Effector memory CD8-positive, alpha-beta T cell (primary cell): ENCODE measurements at places on chromosomes 3 and 15.

- DNase-seq, result peak; percentile 27
Measured at GRCh38 chr3:30319713-30320112, 286.7 kb upstream of the TGFBR2 start.

- DNase-seq, result no peak
Measured at GRCh38 chr3:111890051-111890580, 31.1 kb downstream of the PHLDB2 start.

GRCh38 chr3:187186801-187187421 lies 10.4 kb upstream of the RTP1 start:
- DNase-seq, result no peak

GRCh38 chr15:87045746-87046145 lies 966.1 kb downstream of the AGBL1 start:
- no peak for DNase-seq

- DNase-seq, result no peak
Measured at GRCh38 chr3:70849911-70850699, 537.7 kb upstream of the MDFIC2 start.

GRCh38 chr3:182242489-182242942 lies 530.8 kb downstream of the SOX2 start:
- DNase-seq, result no peak

DNA sequence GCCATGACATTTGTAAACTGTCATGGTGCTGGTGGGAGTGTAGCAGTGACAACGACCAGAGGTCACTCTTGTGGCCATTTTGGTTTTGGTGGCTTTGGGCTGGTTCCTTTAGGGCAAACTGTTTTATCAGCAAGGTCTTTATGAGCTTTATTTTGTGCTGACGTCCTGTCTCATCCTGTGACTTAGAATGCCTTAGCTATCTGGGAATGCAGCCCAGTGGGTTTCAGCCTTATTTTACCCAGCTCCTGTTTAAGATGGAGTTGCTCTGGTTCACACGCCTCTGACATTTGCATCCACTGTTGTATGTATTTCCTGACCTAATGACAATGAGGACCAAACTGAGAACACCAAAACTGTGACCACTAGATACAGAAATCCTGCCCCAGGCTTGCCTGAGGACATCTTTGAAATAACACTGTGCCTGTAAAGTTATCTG lies 37.6 kb downstream of the RAB8B start:
- no peak for DNase-seq

- DNase-seq, result no peak
Measured at GRCh38 chr15:43255376-43255775, 11.4 kb downstream of the TGM5 start.

DNA sequence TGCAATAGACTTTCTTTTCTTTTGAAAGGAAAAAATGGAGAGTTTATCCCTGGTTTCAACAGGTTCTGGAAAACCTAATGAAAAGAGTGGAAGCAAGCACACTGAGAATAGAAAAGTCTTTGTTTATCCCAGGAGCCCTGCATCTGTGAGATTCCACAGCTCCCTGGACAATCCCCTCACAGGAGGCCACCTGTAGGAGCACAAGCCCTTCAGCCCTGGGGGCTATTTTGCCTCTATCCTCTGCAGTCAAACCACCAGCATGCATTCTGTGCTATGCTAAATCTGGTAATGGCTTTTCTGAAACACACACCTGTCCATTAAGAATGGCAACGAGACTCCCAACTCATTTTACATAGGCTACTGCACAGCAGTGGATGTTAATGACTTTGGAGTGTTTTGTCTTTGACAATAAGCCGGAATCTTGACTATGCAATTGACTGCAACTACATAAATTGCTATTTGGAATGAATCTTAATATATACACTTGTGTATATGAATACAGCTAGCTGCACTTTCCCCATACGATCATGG lies 369.4 kb downstream of the NR2F2 start:
- DNase-seq, result no peak

DNA sequence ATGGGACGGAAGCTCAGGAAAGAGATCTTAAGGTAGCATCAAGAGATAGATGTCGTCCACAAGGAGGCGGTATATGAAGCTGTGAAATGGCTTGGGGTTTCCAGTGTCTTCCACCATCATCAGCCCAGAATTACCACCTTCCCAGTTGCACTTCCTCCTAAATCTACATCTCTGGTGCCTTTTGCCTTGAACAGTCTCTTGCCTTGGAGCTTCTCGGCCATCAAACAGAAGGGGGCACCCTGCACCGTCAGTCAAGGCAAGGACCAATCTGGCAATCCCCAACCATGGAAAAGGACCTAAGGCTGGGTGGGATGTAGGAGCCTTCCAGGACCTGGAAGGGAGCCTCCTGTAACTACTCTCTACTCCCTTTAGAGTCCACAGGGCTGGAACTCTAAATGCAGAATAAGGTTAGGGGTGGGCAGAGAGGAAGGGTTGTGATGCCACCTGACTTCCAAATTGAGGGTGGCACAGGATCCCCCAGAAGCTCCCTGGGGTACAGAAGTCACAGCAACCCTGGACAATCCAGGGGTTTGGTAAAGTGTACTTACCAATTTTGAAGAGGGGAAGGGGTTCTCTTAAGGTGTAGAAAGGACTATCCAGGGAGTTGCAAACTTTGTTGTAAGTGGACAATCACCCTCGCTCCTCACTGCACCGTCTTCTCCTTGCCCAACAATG lies 1.0 kb upstream of the RYR3 start:
- DNase-seq, result no peak

GRCh38 chr3:190546881-190547510 lies 33.1 kb downstream of the IL1RAP start:
- no peak for DNase-seq

DNA sequence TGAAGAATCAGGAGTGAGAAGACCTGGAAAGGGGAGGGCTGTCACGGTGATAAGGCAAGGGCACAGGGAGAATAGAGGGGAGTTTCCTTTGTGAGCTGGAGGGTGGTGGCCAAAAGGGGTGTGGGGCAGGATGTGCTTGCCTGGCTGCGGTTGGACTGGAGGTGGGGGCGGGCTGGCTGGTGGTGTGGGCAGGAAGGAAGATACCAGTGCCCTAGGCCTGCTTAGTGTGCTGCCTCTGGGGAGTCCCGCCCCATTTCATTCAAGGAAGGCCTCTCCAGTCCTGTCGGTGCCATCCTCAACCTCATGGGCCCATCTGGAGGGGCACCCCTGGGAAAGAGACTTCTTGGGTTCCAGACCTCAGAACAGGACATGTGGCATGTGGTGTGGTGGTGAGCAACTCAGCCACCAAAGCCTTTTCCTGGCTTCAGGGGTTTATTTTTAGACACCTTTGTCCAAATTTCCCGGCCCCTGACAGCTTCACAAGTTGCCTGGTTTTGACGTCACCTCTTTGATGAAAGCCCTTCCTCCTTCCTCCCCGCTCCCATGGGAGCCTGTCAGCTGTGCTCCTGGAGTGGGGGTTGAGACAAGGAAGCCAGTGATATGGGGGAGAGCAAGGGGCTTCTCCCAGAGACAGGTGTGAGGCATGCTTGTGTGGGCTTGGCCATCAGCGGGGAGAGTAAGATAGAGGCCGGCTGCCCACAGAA lies 15.6 kb downstream of the TEX264 start:
- DNase-seq, result peak; percentile 71

- DNase-seq, result no peak
Measured at GRCh38 chr3:5717254-5717653, 529.7 kb downstream of the EDEM1 start.

DNA sequence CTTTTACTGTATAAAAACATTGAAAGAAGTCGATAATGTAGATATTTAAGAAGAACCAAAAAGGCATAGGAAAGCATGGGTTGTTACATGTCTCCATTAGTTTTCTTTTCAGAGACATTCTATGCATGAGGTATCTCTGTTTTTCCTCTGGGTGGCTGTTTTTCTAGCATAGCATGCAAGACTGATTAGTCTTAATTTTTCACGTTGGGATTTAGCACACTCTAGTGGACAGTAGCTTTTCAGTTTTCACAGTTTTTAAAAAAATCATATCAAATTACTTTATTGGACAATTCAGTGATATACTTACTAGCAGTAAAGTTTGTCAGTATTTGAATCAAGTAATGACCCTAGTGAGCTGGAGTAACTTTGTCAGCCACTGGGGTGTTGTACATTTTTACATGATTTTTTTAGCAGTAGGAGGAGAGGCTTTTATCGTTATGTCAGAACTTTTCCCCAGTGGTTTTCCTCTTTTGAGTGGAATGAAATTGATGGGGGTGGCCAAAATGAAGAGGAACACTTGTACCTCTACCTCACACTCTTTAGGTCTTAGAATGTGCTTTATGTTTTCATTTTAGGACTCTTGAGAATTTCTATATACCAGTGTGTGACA lies 57.2 kb downstream of the SEC22A start:
- no peak for DNase-seq

DNA sequence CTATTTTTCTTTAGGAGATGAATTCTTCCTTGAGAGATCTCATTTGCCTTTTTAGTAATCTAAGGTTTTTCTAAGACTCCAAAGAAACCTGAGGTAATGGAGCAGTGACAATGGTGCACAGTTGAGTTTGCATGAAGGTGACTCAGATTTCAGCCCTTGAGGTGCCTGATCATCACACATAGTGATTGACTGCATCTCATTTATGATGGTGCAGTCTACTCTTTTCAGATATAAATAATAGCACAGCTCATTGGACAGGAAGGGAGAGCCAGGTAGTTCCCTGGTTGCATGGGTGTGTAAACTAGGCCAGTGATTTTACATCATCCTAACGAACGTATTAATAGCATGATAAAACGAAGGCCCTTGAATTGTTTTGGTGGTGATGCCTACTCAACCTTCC lies 86.1 kb upstream of the SAMMSON start:
- no peak for DNase-seq

- DNase-seq, result no peak
Measured at GRCh38 chr3:80232760-80233159, 465.0 kb upstream of the ROBO1 start.

- no peak for DNase-seq
Measured at GRCh38 chr3:42728056-42728455, 25.5 kb upstream of the HHATL start.

DNA sequence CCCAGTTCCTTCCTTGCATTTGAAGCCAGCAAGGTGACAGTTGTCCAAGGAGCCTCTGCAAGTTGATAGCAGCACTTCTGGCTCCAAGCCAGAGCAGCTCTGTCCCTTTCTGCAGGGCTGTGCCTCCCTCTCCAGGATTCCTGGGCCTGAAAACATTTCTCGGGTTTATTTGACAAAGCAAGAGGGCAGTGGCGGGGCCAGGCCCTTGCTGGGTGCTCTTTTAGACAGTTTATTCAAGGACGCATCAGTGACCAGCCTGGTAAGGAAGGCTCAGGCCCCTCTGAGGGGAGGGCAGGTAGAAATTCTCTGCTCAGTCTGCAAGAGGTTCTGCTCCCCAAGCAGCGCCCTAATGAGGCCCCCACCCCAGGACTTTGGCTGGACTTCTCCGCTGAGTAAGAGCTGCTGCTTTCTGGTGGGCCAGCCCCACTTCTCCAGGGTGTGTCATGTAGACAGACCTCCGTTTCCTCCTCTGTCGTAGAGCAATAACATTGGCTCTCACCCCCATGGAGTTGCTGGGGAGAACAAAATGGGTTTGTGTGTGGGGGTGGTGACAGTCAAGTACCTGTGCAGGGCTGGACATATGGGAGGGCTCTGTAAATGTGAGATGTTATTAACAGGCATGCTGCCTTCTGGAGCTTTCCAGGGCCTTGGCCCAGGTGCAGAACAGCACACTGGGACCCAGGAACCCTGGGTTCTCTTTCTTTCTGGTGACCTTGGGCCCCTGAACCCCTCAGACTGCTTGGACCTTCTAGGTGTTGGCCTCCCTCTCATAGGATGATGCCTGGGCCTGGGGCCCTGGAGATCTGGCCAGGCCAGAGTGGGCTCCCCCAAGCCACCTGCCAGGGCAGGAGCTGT lies 146.2 kb upstream of the TLE3 start:
- DNase-seq, result no peak

GRCh38 chr3:186946756-186947375 lies 16.5 kb downstream of the ST6GAL1 start:
- DNase-seq, result no peak

DNA sequence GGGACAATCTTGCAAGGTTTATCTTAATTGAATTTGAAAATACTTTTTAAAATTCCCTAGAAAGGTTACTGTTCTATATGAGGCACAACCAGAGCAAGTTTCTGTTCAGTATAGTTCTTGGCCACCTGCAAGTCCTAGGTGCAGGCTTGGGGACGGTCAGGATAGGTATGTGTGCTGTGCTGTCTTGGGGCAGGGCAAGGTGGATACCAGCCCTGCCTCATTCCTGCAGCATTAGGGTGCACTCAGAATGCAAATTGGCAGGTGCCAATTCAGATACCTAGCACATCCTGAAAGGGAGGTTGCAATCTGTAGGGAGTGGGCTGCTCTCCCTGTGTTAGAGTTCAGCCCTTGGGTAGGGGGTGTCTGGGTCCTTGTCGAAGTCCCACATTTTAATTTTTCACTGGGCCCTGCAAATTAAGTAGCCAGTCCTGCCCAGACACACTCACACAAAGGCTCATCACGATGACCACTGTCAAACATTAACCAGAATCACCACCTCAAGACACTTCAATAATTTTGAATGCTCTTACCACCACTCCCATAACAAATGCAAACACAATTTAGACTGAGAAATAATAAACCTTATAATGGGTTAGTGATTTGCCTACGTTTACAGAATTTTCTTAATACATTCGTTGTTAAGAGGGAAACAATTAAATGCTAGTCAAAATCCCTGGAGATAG lies 838.0 kb upstream of the NR2F2 start:
- no peak for DNase-seq

DNA sequence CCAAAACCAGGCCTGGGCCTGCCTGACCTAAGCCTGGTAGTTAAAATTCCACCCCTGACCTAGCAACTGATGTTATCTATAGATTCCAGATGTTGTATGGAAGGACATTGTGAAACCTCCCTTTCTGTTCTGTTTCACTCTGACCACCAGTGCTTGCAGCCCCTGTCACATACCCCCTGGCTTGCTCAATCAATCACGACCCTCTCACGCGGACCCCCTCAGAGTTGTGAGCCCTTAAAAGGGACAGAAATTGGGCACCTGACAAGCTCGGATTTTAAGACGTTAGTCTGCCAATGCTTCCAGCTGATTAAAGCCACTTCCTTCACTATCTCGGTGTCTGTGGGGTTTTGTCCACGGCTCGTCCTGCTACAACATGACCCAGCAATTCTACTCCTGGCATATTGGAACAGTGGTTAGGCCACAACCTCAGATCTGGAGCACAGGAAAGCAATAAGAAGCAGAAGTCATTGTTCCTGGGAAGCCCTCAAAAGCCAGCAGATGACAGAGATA lies 36.7 kb upstream of the LHFPL4 start:
- DNase-seq, result no peak

GRCh38 chr3:46565607-46566039 lies 479 bp downstream of the LRRC2 start:
- DNase-seq, result no peak
